Breast epithelium (tissue), 4 donors: ENCODE measurements at places on chromosomes 13 and 19.

- no peak for DNase-seq
These were observed 1109.1 kb upstream of the MIR17HG start for GRCh38 chr13:90238413-90238812.

DNA sequence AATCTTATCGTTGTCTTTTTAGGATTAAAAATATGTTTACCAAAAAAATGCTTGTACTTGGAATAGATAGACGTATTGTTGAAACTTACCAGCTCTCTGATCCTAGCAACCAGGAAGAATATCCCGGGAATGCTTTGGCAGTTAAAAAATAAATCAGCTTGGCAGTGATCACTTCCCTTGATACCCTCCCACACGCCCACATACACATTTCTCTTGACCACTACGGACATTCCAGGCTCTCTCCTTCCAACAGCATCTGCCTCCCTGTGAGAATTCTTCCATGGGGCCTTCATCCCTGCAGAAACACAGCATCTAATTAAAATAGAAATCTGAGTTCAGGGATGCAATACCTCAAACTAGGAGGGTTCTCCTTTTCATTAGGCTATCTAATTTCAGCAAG, 57.9 kb downstream of the THSD1 start:
- no peak for DNase-seq

DNA sequence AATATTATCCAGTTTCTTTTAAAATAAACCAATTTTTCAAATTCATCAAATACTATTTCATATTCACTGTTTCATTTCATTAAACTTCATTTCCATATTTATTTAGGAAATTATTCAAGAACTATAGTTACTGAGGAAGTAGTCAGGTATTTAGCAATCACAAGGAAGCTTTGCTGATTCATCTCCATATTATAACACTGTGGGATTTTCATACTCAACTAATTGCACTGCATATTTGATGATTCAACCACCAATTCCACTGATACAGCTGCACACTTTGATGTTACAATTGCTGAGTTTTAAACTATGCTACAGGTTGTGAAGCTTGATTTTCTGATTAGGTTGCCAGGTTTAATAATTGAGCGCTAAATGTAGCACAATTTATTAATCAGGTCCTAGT, 556.8 kb upstream of the SLITRK1 start:
- DNase-seq, result no peak

GRCh38 chr19:36987091-36987490, 71.0 kb downstream of the ZNF568 start:
- no peak for DNase-seq

DNA sequence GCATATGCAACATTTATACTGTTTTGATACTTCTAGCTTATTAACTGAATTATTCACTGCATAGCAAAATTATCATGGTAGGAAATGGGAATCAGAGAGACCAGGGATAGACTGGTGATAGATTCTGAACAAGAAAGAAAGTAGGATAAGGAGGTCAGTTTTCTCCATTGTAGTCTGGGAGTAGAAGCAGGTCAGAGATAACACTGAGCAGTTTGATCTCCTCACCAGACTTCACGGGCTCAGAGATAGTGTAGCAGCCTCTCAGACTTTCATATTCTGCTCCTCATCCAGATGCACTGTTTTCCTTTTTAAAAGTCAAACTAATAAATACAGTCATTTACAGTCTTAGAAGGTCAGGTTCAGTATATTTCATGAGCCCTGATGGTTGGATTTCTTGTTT, 56.0 kb upstream of the MYO16 start:
- DNase-seq, result no peak

DNA sequence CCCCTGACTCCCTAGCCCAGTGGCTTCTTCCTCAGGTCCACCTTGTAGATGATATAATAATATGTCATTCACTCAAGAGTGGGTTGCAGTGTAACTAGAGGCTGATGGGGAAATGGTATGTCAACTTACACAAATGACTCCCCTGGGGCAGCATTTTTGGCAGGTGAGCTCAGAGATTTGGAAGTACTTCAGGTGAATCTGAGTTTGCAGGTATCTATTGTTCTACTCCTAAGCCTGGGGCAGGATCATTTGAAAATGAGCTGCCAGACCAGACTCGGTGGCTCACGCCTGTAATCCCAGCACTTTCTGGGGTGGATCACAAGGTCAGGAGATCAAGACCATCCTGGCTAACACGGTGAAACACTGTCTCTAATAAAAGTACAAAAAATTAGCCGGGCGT, 11.6 kb upstream of the CNMD start:
- no peak for DNase-seq

DNA sequence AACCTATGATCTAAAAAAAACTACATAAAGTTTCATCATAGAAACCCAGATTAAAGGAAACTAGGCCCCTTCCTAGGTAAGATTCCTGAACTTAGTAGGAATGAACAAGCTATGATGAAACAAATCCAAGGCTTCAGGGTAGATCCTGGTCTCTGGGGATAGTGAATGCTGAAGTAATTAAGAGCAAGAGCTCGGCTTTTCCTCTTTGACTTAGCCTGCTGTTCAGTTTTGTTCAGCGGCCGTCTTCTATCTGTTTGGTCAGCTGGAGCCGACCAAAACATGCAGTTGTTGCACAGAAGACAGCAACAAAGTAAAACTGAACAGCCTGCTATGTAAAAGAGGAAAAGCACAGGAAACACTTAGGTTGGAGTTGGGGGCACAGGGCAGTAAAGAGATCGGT, 44.1 kb upstream of the RFXAP start:
- DNase-seq, result no peak

DNA sequence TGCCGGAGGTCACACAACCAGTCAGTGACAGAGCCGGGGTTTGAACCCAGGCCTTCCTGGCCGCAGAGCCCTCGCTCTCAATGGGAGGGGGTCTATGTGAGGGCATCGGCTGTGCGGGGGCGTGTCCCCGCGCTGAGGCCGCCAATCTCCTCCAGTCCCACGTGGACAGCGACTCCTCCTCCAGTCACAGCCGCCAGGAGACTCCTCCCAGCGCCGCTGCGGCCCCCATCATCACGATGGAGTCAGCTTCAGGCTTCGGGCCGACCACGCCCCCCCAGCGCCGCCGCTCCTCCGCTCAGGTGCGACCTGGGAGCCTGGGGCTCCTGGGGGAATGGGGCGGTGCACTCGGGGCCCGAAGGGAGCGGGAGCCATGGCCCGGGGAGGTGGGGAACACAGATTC, 6.0 kb downstream of the SPRED3 start:
- DNase-seq, result no peak

DNA sequence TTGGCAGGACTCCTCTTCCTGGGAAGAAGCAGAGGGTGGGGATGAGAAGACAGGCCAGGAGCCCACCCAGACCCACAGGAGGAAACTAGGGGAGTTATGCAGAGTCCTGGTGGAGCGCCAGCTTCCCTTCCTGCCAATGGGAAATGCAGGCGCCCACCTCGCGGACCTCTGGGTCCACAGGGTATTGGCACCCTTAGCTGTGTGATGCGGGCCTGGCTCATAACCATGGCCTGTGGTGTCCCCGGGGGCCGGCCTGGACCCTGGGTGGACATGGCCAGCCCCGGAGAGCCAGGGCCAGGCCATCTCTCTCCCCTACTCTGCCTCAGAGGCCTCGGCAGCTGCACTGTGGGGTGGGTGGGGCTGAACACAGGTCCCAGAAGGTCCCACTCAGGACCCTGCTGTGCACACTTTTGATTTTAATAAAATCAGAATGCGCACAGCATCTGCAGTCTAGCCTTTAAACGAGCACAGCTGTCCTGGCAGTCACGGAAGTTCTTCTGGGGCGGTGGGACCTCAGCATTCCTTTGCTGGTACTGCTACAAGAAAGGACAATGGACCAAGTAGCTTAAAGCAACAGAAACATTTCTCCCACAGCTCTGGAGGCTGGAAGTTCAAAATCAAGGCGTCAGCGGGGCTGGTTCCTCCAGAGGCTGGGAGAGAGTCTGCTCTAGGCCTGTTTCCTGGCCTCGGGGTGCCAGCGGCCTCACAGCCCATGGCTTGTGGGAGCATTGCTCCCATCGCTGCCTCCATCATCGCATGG, 1.8 kb downstream of the F10 start:
- DNase-seq, result peak; percentile 25

- DNase-seq, result no peak
These were observed 520 bp downstream of the ZNF600 start for GRCh38 chr19:52786078-52786463.

DNA sequence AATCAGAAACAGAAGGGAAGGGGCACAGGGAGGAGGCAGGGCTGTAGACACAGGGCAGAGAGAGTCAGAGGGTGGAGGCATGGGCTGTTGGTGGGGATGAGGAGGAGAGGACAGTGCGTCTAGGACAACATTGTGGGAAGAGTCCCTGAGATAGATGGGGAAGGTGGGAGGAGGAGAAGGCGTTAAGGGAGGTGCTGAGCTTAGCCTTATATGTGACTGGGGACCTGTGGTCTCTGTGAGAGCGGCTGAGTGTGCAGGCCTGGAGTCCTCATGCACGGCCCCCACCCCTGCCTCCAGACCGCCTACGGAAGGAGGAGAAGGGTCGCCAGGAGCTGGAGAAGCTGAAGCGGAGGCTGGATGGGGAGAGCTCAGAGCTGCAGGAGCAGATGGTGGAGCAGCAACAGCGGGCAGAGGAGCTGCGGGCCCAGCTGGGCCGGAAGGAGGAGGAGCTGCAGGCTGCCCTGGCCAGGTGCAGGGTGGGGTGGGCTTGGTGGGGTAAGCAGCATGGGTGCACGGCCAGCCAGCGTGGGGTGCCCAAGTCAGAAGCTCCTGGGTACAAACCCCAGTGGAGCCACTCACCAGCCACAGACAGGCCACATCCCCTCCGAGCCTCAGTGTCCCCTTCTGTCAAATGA, 56.8 kb downstream of the KCNC3 start:
- DNase-seq, result no peak

DNA sequence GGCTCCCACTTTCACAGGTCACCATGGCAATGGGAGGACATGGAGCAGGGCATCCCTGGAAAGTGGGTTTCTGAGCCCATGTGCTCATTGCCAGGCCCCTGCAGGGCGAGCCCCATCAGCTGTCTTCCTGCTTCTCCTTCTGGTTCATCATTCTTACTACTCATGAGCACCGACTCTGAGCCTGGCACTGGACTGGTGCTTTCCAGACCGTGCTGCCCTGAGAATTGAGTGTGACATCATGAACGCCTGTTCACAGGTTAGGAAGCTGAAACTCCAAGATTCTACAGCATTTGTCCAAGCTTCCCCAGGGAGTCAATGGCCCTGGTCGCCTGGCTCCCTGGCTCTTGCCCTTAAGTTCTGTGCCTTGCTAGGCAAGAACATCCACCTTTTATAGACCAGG, 210.4 kb upstream of the ZNF536 start:
- DNase-seq, result no peak

- DNase-seq, result no peak
These were observed 3.4 kb downstream of the ITGBL1 start for GRCh38 chr13:101455863-101456262.

DNA sequence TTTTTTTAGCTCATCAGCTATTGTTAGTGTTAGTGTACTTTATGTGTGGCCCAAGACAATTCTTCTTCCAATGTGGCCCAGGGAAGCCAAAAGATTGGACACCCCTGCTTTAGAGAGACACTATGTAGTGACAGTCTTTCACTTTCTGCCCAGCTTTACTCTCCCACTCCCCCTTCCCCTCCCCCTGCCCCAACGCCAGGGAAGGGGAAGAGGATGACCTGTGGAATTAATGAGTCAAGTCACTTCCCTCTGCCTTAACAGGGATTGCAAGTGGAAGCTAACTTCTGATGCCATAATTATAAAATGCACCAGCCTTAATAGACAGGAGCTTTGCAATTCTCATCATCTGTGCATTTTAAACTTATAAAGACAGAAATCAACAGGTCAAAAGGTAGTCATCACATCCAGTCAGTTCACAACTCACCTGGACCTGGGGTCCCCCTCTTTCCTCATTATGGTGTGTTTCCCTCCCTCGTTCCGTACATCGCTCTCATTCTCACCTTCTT, 1.6 kb downstream of the ZNF415 start:
- DNase-seq, result no peak

DNA sequence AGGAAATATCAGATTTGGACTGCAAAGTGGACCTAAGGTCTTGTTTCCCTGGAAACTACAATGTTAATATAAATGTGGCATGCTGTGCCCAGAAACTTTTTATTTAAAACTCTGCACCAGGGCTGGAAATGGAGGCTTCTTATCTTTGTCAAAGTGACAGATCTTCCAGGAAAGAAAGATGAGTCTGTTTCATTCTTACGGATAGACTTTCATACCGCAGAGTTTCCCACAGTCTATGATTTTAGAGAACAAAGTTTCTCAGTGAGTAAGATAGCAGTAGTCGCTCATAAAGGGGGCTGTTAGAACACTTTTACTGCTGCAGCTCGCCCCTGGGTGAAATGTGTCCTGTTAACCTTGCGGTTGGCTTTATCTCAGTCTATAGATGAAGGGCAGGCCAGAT, 6.7 kb downstream of the CLEC11A start:
- DNase-seq, result no peak

GRCh38 chr19:45881909-45882528, 3.9 kb downstream of the IRF2BP1 start:
- DNase-seq, result no peak

- DNase-seq, result no peak
These were observed 825 bp upstream of the CARM1 start for GRCh38 chr19:10870501-10870954.

DNA sequence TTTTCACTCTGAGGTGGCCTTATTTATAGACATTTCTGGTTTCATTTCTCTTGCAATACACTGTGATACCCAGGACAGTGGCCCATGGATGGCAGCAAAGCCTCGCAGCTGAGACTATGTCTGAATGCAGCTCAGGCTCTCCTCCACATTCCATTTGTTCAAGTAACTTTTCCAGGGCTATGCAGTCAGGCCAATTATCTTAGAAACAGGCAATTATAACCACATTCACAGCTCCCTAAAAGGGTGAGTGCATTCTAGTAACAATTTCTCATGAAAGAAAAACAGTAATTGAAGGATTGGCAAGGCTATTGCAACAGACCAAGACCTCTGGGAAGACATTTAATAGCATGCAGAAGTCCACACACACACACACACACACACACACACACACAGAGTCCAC, 264.0 kb downstream of the TBC1D4 start:
- no peak for DNase-seq

DNA sequence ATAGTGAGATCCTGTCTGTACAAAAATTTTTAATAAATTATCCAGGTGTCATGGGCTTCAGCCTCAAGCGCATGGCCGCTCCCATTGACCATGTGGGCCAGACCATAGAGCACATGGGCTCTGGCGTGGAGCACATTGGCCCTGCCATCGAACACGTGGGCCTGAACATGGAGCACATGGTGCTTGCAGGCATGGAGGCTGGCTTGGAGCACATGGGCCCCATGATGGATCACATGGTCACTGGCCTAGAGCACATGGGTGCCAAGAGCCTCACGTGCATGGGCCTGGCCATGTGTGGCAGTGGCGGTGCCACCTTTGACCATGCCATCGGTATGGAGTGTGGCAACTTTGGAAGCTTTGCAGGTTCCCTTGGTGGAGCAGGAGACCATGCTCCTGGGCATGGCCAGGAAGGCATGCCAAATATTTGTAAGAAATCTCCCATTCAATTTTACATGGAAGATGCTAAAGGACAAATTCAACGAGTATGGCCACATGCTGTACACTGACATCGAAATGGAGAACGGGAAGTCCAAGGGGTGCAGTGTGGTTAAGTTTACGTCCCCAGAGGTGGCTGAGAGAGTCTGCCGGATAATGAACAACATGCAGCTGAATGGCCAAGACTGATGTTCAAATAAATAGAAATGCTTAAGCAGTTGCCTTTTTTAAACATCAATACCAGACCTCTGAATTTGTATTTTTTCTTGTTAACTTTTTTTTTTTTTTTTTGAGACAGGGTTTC, 21.3 kb upstream of the SLC1A5 start:
- no peak for DNase-seq
